ENCODE measurements at places on chromosomes 4 and X. TPM values are rescaled to one million over a fixed set of nuclear protein-coding genes. Genes with fewer than 3 reads are reported as not detected.

- no peak for DNase-seq
Observed at GRCh38 chr4:12145768-12146167, 717.1 kb upstream of the HS3ST1 start.

GRCh38 chrX:133380711-133381619, 34.3 kb downstream of the GPC4 start:
- DNase-seq, result no peak

DNA sequence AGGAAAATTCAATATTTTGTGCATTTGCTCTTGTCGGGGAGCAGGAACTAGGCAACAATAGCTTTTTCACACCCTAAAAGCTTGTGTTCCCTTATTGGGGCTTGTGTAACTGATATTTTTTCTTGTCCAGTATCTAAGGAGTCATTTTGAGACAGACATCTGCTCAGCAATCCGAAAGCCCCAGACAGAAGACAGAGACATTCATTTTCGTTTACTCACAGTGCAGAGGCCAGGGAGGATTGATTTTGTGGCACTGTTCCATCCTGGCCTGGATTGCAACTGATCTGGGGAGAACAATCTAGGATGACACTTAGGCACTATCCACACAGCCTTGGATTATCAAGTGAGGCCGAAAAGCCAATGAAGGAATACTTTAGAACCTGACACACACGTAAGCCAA, 27.4 kb upstream of the PLAC1 start:
- DNase-seq, result no peak

MAGEB10 gene
- polyA plus RNA-seq, result not detected

SMIM43 gene
- polyA plus RNA-seq, result 0.34 TPM

DNA sequence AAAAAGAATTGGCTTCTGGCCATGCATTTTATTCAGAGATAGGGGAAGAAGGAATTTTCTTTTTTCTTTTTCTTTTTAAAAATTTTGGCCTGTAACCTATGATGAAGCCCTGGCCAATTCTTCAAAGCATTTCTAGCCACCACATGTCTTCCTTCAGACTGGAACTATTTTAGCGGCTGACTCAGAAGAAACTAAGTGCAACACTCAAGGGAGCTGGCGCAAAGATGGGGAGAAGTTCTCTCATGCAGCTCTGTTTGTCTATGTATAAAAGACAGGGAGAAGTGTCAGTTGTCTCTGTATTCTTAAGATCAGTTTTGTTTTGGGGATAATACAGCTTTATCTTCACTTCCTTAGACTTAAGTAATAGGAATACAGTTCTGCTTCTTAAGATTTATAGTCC, 46.1 kb downstream of the MBNL3 start:
- no peak for DNase-seq

- DNase-seq, result no peak
Observed at GRCh38 chr4:57055886-57056285, 54.3 kb downstream of the IGFBP7 start.

GPM6B gene
- polyA plus RNA-seq, result 31.1 TPM

DNA sequence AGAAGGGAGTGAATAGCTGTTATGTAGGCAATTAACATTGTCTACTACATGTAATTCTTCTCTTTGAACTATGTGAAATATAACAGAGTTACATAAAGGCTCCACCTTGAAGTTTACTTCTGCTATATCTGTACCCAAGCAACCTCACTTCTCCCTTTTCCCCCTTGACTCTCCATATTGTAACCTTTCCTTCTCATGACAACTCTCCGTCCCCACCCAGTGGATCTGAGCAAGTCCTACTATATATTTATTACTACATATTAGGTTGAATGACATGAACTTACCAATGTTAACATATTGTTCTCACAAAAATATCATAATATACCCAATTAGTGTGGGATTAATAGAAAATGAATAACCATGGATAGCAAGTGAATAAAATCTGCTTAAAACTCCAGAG, 93.2 kb upstream of the ATP8A1 start:
- DNase-seq, result no peak

ACE2 gene
- polyA plus RNA-seq, result 33.0 TPM

- no peak for DNase-seq
Observed at GRCh38 chr4:10333942-10334341, 123.3 kb downstream of the ZNF518B start.

TNIP3 gene
- 1.8 TPM for polyA plus RNA-seq

DNA sequence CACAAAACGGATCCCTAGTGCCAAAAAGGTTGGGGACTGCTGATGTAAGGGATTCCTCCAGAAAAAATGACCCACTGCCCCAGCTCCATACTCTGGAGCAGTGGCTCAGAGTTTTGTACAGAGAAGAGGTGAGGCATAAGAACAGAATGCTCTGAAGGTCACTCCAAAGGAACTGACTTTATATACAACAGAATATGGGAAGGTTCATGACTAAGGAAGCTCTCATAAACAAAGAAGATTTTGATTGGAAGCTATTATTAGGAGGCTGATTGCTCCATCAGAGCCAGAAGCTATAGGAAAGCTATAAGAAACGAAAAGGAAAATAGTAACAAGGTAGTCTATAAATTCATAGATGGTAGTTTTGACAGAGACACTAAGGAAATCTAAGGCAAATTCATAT, 203.1 kb downstream of the SLC7A11 start:
- no peak for DNase-seq

DNA sequence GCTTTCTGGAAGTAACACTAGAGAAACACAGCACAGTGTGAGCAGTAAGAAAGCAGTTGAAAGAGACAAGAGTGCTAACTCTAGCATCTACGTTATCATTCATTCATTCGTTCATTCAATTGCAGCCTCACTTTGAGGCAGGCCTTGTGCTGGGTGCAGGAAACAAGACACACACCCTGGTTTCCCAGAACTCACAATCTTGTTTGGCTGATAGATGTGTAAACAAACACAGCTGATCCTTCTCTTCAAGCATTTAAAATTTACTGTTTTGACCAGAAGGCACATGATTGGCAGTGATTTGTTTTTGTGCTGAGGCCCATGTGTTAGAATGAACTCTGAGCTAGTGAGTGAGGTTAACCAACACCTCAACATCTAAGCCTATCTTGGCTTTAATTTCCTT, 20.4 kb upstream of the TBC1D9 start:
- no peak for DNase-seq

RPA4 gene
- 0.09 TPM for polyA plus RNA-seq

DNA sequence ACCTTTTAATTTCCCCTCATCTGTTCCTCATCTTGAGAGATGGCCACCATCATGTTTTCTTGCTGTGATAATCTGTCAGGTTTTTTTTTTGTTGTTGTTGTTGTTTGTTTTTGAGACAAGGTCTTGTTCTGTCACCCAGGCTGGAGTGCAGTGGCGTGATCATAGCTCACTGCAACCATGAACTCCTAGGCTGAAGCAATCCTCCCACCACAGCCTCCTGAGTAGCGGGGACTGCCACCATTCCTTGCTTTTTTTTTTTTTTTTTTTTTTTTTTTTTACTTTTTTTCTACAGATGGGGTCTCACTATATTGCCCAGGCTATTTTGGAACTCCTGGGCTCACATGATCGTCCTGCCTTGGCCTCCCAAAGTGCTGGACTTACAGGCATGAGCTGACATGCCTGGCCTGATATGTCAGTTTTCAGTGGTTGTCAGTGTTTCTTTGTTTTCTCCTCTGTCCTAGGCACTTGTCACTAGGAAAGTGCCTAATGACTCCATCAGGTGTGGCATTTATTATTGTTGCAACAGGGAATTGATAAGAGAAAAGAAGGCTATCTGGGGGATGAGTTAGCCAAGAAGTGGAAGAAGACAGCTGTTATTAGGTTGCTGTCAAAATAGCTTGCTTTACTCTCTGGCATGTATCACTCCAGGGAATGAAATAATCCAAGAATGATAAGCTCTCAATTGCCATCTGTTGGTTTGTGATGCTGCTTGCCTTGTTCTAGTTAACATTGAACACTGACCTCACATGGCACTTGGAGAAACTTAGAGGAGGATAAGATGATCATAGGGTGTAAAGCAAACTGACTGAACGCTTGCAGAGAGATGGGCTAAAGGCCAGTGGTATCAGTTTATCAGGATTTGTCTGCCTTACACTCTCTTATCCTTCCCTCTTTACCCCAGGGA, 41.7 kb downstream of the TMEM164 start:
- DNase-seq, result no peak
